ENCODE measurements at places on chromosomes 13 and 19. TPM values are rescaled to one million over a fixed set of nuclear protein-coding genes. Genes with fewer than 3 reads are reported as not detected.

DNA sequence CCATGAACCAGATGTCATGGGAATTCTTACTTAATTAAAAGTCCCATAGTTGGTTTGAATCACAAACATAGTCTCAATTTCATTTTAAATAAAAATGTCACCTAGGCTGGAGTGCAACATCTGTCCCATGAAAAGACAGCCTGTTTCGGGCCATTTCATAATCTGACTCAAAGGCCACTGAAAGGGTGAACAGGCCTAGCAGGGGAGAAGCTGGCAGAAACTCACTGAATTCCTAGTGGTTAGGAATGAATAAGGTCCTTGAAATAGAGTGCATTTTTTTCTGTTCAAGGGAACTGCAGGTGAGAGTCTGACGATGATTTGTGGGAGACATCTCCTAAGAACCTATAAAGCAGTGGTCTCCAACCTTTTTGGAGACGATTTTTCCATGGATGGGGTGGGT, 44.0 kb upstream of the PCCA start:
- no peak for DNase-seq

- DNase-seq: no peak
Measured at GRCh38 chr19:8610041-8610935, at the start of gene ADAMTS10. Gene ADAMTS10 (minus strand): TSS chr19:8610715. CDS start chr19:8605710, 5,005 bp downstream.

- DNase-seq: no peak
Measured at GRCh38 chr13:28438598-28439334, 56.2 kb downstream of the FLT1 start.

GRCh38 chr13:27446986-27447583, 3.3 kb downstream of the MTIF3 start:
- no peak for DNase-seq

- DNase-seq: no peak
Measured at GRCh38 chr19:49182848-49183375, 25.3 kb downstream of the TRPM4 start.

DNA sequence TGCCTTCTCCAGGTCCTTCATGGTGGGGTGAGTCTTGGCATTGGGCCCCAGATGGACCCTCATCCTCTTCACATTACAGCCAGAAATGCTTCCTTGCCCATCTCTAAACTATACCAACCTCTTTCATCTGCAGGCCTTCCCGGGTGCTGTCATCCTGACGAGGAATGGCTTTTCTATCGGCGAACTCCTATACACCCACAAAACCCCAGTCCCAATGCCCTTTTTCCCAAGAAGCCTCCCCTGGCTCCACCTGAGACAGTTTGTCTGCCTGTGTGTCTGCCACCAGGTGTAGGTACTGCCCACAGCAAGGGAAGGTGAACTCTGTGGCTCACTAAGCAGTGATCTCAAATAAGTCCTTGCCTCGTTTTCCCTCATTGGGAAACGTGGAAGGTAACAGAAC, 55.3 kb downstream of the PTPRS start:
- no peak for DNase-seq

DNA sequence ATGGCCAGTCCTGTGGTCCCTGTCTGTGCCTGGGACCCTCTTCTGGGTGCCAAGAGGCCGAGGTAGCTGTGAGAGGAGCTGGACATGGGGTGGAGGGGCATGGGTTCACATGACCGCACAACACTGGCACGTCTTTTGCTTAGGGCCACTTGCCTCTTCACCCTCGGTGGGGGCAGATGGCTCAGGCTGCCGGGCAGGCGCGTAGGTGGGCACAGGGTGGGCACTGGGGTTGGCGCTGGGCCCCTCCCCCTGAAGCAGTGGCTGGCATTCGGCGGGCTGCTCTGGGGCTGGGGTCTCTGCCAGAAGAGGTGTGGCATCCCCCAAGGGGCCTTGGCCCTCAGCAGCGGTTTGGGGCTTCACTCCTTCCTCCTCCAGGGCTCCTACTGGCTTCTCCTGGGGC, 8.4 kb downstream of the PALM3 start:
- DNase-seq: no peak

- DNase-seq: no peak
Measured at GRCh38 chr19:51830274-51830673, 35.3 kb downstream of the FPR3 start.

Gene FGF21
- total RNA-seq: not detected

Gene TEX29
- total RNA-seq: 10.4 TPM

Gene CEACAM7
- total RNA-seq: 0.19 TPM

Gene SMIM44
- not detected for total RNA-seq
